ENCODE measurements at places on chromosomes 4 and X.
A peak's percentile ranks its signal among the peaks of the same experiment; 100 is the strongest.

GRCh38 chrX:71618787-71619186, 476 bp upstream of the CXCR3 start:
- no peak for DNase-seq

GRCh38 chr4:128249787-128250668, 37.6 kb downstream of the PGRMC2 start:
- no peak for DNase-seq

GRCh38 chr4:108398836-108399235, 221.5 kb upstream of the RPL34 start:
- no peak for DNase-seq

GRCh38 chr4:180823108-180823507, 1420.1 kb upstream of the TENM3 start:
- DNase-seq: no peak

GRCh38 chrX:17521871-17522693, 147.1 kb downstream of the NHS start:
- DNase-seq: no peak

DNA sequence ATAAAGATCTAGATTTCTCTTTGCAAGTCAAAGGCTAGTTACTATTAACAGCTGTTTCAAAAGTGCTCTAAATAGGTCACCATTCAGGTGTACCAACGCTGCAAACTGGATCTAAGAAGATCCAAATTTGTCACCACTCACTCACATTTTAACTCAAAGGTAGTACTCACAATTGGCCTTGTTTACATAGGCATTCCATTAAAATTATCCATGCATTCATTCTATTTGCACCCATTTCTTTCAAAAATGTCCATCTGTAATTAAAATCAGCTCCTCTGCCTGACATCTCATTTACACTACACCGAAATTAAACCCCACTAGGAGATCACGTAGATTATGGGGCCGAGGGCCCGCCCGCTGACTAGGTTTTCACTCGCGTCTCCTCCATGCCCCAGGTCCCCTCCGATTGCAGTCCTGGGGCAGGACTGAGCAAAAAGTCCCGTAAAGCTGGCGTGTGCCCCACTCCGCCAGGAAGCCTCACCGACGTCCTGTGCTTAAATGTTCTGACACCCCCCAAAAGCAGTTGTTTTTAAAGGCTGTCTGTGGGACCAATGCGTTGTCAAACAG, 1.3 kb upstream of the ING2 start:
- DNase-seq: no peak

DNA sequence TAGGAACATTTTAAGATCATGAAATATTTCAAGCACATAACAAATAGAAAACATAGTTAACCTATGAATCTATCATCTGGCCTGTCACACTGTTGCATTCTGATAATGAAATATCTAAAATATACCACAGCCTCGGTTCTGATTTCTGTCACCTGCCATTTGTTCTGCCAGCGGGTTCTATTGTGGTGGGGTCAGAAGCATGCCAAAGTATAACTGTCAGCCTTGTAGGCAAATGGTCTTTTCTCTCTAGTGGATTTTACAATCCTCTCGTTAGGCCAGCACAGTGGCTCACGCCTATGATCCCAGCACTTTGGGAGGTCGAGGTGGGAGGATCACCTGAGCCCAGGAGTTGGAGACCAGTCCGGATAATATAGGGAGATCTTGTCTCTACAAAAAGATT, 47.9 kb downstream of the HTRA3 start:
- no peak for DNase-seq

DNA sequence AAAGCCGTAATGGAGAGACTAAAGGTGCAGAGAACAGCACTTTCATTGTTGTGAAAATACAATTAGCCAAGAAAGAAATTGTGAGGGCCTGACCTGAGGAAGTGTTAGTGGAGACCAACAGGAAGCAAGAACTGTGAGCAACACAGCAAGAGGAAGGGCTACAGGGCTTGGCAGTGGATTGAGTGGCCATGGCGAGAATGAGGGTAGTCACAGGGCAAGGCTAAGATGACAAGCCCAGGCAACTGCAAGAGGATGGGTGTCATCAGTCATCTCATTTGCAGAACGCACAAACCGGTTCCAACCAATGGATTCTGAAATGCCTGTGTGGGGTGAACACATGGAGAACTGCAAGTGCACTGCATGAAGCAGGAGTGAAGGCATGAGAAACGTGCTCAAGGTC, 3.6 kb downstream of the SLC10A6 start:
- no peak for DNase-seq

GRCh38 chrX:129654652-129655546, at the start of gene APLN:
APLN (minus strand) TSS chrX:129654956; CDS start chrX:129654630, 326 bp downstream.
- DNase-seq: no peak

- DNase-seq: no peak
Measured at GRCh38 chrX:14529290-14529989, at the start of gene GLRA2. GLRA2 (plus strand) TSS chrX:14529536; CDS start chrX:14530058, 522 bp downstream.

GRCh38 chr4:72031868-72032608, at the start of gene NPFFR2:
NPFFR2 (plus strand) TSS chr4:72032000; CDS start chr4:72128592, 96,592 bp downstream.
- peak; percentile 50 for DNase-seq

GRCh38 chr4:121958777-121959176, 6.9 kb upstream of the TRPC3 start:
- no peak for DNase-seq

- DNase-seq: no peak
Measured at GRCh38 chr4:190020790-190021717, 6.0 kb downstream of the FRG2 start.

DNA sequence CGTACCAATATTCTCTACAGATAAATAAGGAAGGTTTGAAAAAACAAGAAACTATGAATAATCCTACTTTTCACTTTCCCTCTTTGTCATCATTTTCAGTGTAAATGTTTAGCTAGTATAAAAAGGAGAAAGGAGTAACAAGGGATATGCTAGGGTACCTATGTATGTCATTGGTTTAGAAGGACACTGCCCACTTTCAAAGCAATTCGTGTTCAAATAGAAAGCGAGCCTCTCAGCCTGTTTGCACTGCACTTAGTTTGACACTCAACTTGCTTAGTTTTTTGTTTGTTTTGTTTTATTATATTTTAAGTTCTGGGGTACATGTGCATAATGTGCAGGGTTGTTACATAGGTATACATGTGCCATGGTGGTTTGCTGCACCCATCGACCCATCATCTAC, 21.6 kb upstream of the RXFP1 start:
- DNase-seq: no peak

GRCh38 chrX:137366018-137366633, 199.8 kb upstream of the ZIC3 start:
- no peak for DNase-seq

DNA sequence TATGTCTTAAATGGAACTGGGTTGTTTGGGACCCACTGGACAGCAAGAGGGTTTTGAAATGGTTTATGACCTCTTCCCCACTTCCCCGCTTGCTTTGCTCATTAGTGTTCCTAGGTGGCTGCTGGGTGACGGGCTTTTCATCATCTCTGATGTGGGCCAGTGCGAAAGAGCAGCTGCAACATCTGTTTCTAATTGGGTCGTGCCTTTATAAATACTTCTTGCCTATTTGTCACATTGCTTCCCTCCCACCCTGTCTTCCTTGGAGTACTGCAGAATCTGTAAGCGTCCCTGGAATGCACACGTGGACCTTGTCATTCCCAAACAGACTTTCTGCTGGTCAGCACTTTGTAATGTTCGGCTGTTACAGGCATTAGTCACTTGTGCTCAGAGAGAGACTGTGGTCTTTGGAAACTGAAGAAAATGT, 35.2 kb downstream of the SEPTIN11 start:
- DNase-seq: peak; percentile 92

DNA sequence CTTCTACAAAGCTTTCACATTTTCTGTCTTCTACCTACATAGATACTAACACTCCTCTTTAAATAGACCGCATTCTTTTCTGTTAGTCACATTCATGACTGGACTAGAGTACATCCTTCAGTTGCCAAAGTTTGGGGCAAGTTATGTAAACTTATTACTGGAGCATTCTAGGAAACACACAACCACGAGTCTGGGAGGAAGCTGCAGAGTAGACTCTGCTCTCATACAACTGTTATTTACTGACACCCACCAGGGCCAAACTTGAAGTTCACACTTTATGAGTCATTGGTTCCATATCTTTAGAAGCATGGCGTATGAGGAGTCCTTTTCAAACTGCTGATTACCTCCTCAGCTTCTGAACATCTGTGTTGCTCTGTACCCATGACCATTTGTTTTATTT, 87.0 kb downstream of the RNF150 start:
- DNase-seq: peak; percentile 40

GRCh38 chr4:121551271-121551670, 145.5 kb downstream of the ANXA5 start:
- DNase-seq: peak; percentile 13

DNA sequence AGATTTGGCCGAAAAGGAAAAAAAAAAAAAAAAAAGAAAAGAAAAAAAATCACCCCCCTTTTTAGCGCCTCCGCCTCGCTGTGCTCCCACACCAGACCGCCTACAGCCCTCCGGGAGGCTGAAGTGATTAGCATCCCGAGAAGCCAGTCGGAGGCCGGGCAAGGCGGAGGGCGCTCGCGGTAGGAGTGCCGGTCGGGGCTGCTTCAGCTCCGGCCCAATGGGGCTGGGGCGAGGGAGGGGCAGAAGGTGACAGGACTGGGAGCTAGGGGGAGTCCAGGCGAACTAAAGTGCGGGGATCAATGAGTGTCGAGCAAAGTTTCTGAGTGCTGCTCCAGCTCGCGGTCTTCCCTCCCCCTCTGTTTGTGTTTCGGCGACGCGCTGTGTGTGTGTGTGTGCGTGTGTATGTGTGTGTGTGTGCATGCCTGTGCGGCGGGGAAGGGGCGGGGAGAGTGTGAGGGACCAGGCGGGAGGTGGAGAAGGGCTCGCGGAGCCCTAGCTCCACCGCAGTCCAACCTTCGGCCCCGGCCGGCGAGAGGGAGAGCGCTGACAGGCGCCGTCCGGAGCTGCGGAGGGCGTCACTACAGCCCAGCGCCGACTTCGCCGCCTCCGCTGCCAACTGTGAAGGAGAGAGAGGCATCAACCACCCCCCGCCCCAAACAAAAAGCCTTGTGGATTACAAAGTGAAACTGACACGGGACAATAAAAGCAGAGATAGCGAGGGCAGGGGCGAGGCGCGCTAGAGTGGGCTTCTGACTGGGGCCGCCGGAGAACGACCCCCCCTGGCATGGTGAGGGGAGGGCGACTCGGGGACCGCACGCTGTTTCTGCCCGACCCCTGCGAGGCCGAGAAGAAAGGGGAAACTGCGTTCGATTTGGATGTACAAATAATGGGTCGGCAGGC, at the start of gene FAT4:
Gene FAT4, plus strand, starts transcription at position 280 of the 900 bp plus-strand sequence. CDS start 1,457 bp downstream, outside the sequence.
- DNase-seq: peak; percentile 91

DNA sequence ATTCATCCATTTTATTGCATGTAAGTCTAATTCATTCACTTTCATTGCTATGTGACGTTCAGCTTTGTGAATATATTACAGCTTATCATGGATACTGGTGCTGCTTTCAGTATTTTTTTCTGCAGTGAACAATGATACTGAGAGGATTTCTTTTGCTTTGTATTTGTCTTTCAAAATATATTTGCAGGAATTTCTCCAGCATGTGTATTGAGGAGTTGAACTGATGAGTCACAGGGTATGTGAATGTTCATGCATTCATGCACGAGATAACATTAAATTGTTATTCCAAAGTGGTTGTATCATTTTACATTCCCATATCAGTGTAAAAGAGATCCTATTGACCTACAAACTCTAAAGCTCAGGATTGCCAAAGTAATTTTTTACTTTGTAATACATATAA, 283.8 kb upstream of the ARSJ start:
- DNase-seq: peak; percentile 58

- DNase-seq: no peak
Measured at GRCh38 chrX:53261355-53261972, 19.9 kb downstream of the IQSEC2 start.

- no peak for DNase-seq
Measured at GRCh38 chrX:118356154-118356701, 10.3 kb downstream of the WDR44 start.

- DNase-seq: peak; percentile 60
Measured at GRCh38 chrX:41600291-41600690, 88.5 kb upstream of the GPR34 start.

- no peak for DNase-seq
Measured at GRCh38 chr4:162909952-162910351, 256.7 kb downstream of the NAF1 start.

GRCh38 chr4:120765260-120765680, 157.3 kb downstream of the PRDM5 start:
- no peak for DNase-seq

- DNase-seq: no peak
Measured at GRCh38 chr4:153809307-153809706, 20.4 kb upstream of the SFRP2 start.

GRCh38 chr4:1806223-1806564, 13.1 kb downstream of the FGFR3 start:
- no peak for DNase-seq

DNA sequence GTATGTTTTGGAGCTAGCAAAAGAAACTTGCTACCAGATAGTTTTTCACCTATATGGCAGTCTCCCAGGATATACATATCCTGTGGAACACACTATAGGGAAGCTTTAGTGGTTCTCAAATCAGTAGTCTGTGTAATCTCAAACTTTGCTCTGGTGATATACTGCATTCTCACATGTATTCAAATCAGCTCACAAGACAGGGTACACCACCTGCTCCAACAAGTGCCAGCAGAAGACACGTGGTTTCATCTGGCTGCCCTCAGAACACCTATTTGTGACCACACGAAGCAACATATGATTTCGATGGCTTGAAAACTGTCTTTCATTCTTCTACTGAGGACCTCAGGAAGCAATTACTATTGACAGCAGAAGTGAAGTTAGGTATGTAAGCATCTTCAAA, 37.7 kb downstream of the BCLAF3 start:
- DNase-seq: no peak

GRCh38 chrX:39633293-39633692, 464.5 kb downstream of the BCOR start:
- DNase-seq: no peak

DNA sequence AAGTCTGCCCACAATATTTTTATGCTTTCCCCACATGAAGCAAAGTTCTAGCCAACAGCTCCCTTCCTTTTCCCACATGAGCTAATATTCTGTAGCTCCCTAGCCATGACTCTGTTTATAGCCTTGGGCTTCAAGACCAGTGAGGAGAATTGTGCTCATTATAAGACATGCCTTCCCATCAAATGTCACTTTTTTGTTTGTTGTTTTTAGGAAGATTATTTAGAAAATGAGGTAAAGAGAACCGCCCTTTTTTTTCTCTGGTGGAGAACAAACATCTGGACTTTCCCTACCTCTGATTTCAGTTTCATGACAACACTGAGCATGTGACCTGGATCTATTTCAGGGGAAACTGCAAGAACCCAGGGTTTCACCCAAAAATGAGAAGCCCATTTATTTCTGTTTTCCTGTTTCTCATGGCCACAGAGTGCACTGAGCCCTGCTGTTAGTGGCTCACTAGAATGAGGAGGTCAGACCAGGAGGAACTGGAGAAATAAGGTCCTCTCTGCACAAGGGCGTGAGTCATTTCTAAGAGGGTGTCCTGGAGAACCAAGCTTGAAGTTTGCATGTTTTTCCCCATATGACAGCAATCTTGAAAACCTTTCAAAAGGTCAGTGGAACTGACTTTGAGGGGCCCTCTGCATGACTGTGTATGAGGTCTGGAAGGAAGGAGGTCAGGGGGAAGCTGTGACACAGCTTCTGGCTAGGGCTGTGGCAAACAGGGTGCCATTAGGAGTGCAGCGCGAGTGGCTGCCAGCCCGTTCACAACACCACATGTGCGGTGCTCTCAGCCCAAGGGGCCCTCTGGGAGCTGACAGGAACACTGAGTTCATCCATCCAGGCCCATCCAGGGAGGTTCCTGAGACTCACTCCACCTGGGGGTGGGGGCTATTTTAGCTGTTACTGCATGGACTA, 55.2 kb downstream of the CHST7 start:
- no peak for DNase-seq

GRCh38 chr4:136002316-136002715, 1530.0 kb downstream of the PCDH18 start:
- DNase-seq: no peak

GRCh38 chr4:163385466-163385865, 41.8 kb downstream of the NPY5R start:
- no peak for DNase-seq

Data from kidney glomerular epithelial cell (primary cell).